ENCODE measurements at places on chromosomes 3 and 15. TPM values are rescaled to one million over a fixed set of nuclear protein-coding genes. Genes with fewer than 3 reads are reported as not detected.

Gene GP9
- not detected for total RNA-seq

Gene MPI
- 49.7 TPM for total RNA-seq

Gene ALPK3
- 2.0 TPM for total RNA-seq

Gene OR5H1
- not detected for total RNA-seq

Gene SLC28A2
- not detected for total RNA-seq

Gene CCDC191
- total RNA-seq: 4.1 TPM

Gene ROBO2
- total RNA-seq: not detected

Gene MYRIP
- total RNA-seq: 0.44 TPM

Gene EOMES
- 1.4 TPM for total RNA-seq

Gene BCHE
- not detected for total RNA-seq

Gene ANKRD63
- 0.89 TPM for total RNA-seq

Gene COL6A5
- not detected for total RNA-seq

Gene FANCD2OS
- not detected for total RNA-seq

Gene P2RY13
- total RNA-seq: not detected

Gene LNP1
- 1.6 TPM for total RNA-seq

Gene PIGZ
- total RNA-seq: 1.4 TPM

DNA sequence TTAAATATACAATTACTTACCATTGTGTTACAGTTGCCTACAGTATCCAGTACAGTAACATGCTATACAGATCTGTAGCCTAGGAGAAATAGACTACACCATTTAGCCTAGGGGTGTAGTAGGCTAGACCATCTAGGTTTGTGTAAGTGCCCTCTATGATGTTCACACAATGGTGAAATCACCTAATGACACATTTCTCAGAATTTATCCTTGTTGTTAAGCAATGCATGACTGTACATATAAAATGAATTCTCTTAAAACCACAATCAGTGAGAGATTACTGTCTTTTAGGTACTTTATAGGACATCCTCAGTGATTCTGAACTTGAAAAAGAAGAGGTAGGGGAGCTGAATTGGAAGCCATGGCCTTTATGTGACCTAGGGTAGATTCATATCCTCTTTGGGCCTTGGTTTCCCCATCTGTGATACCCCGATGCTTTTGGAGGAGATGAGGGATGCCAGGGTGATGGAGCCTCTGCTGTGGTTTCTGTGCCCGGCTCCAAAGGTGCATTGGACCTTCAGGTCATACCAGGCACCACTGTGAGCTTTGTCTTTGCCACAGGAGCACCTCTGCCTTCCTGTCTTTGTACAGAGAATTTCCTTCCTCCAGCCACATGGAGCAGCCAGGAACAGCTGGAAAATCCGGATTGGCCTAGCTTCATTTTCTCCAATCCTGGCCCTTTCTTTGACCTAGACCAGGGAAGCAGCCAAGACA lies 51.9 kb upstream of the FLNB start:
- H3K27me3 ChIP-seq: no peaks in the 10 kb centered on the region
- H3K36me3 ChIP-seq: no peaks in the 10 kb centered on the region
- H3K4me3 ChIP-seq: no peak overlapping the region
- DNase-seq: no peak

GRCh38 chr3:149726716-149727407 lies 25.4 kb downstream of the COMMD2 start:
- H3K36me3 ChIP-seq: no peaks in the 10 kb centered on the region
- no peaks in the 10 kb centered on the region for H3K4me1 ChIP-seq
- no peak overlapping the region for H3K27ac ChIP-seq
- no peak overlapping the region for H3K4me3 ChIP-seq

DNA sequence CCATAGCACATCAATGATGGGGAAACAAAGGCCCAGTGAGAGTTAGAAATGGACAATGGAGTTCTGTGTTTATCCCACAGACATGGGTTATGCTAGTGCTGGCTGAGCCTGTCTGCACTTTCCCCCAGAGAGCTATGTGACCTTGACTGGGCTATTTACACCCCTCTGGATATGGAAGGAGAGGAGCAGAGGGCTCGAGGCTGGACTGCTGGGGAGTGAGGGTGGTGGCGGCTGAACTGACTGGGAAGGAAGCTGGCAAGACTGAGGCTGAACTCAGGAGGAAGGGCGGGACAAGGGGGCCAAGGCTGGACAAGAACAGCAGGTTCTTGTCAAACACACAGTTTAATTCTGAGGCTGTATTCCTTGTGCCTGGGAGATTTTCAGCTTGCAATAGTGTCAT lies 10.8 kb upstream of the INSYN1 start:
- H3K4me3 ChIP-seq: no peak overlapping the region
- no peak overlapping the region for H3K27ac ChIP-seq
- H3K36me3 ChIP-seq: no peaks in the 10 kb centered on the region
- peaks cover 32% of the 10 kb centered on the region for H3K27me3 ChIP-seq
- H3K4me1 ChIP-seq: no peaks in the 10 kb centered on the region

- no peak overlapping the region for H3K27ac ChIP-seq
- peaks cover 60% of the 10 kb centered on the region for H3K36me3 ChIP-seq
- no peaks in the 10 kb centered on the region for H3K4me1 ChIP-seq
- no peak overlapping the region for H3K4me3 ChIP-seq
These were observed 6.3 kb downstream of the RBM15B start for GRCh38 chr3:51397392-51397791.

- peak; percentile 34 for DNase-seq
- no peaks in the 10 kb centered on the region for H3K27me3 ChIP-seq
- H3K4me3 ChIP-seq: peak overlapping the region; percentile 40
- peak overlapping the region; percentile 39 for H3K27ac ChIP-seq
- peaks cover 6% of the 10 kb centered on the region for H3K4me1 ChIP-seq
These were observed 34.3 kb downstream of the PRR23E start for GRCh38 chr3:127226946-127227842.

DNA sequence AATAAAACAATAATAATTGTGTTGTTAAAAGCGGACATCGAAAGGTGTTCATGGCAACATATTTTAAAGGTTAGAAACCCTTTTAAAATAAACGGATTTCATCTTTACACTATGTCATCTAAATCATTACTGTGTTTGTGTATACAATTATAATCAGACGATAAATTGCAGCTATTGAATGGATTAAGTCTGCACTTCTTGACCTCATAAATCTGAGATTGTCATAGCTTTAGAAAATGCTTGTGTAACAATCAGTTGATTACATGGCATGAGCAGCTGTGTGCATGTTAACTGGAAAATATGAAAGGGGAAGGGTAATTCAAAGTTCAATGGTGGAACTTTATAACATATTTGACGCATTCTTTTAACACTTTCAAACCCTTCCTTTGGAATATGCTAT lies 152.4 kb upstream of the MDFIC2 start:
- H3K27ac ChIP-seq: no peak overlapping the region
- DNase-seq: no peak
- no peaks in the 10 kb centered on the region for H3K27me3 ChIP-seq
- H3K4me3 ChIP-seq: no peak overlapping the region
- H3K4me1 ChIP-seq: no peaks in the 10 kb centered on the region

GRCh38 chr15:96334017-96334704 lies 3.7 kb downstream of the NR2F2 start:
- H3K4me3 ChIP-seq: peak overlapping the region; percentile 86
- peaks cover 57% of the 10 kb centered on the region for H3K4me1 ChIP-seq
- no peak for DNase-seq
- no peaks in the 10 kb centered on the region for H3K27me3 ChIP-seq
- peak overlapping the region; percentile 98 for H3K27ac ChIP-seq

- H3K27me3 ChIP-seq: no peaks in the 10 kb centered on the region
- no peak for DNase-seq
- no peak overlapping the region for H3K27ac ChIP-seq
- H3K4me1 ChIP-seq: no peaks in the 10 kb centered on the region
These were observed 504.0 kb downstream of the UNC13C start for GRCh38 chr15:54482251-54482650.

GRCh38 chr3:168117853-168118313 lies 22.2 kb upstream of the GOLIM4 start:
- H3K36me3 ChIP-seq: no peaks in the 10 kb centered on the region
- no peaks in the 10 kb centered on the region for H3K27me3 ChIP-seq

DNA sequence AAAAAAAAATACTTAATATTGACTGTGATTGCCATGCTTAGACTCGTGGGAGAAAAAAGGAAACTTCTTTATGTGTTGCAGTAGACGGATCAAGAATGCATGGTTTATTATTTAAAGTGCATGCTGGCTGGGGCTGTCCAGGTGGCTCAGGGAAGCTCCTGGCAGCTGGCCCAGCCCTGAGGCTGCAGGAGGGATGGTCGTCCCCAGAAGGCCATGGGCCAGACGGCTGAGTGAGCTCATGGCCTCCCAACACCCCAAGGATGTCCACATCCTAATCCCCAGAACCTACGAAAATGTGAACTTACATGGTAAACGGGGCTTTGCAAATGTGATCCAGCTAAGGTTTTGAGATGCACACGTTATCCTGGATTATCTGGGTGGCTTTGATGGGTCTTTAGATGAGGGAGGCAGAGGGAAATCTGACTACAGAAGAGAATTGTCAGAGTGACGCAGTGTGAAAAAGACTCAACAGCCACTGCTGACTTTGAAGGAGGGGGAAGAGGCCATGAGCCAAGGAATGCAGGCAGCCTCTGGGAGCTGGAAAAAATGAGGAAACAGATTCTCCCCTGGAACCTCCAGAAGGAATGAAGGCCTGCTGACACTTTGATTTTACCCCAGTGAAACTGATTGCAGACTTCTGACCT lies 29.8 kb downstream of the ADAMTS17 start:
- no peak overlapping the region for H3K4me3 ChIP-seq
- DNase-seq: no peak
- H3K36me3 ChIP-seq: no peaks in the 10 kb centered on the region
- no peak overlapping the region for H3K27ac ChIP-seq
- H3K4me1 ChIP-seq: no peaks in the 10 kb centered on the region

DNA sequence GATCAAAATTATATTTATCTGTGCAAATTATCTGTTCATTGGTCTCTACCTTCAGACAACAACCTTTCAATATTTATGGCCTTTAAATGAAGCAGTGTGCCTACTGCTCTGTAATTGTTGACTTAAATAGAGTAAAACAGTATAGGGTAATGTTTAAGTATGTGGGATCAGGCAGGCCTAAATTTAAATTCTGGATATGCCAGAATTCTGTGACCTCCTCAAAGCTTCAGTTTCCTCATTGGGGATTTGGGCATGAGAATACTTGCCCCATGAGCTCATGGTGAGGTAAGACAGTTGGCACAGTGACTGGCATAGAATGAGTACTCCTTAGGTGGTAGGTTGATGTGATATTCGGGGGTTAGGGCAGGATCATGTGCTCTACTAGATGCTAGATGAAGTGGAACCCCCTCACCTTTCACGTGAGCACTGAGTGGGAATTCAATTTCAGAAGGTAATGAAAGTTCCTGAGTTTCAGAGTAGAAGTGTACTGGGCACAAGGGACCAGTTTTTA lies 14.9 kb downstream of the ARL8B start:
- peaks cover 10% of the 10 kb centered on the region for H3K4me1 ChIP-seq
- no peak for DNase-seq
- no peak overlapping the region for H3K27ac ChIP-seq
- H3K36me3 ChIP-seq: no peaks in the 10 kb centered on the region

- H3K27ac ChIP-seq: no peak overlapping the region
- H3K4me3 ChIP-seq: no peak overlapping the region
- H3K36me3 ChIP-seq: no peaks in the 10 kb centered on the region
- no peak for DNase-seq
- H3K27me3 ChIP-seq: peaks cover 63% of the 10 kb centered on the region
These were observed 67.3 kb upstream of the ONECUT1 start for GRCh38 chr15:52857471-52857870.

DNA sequence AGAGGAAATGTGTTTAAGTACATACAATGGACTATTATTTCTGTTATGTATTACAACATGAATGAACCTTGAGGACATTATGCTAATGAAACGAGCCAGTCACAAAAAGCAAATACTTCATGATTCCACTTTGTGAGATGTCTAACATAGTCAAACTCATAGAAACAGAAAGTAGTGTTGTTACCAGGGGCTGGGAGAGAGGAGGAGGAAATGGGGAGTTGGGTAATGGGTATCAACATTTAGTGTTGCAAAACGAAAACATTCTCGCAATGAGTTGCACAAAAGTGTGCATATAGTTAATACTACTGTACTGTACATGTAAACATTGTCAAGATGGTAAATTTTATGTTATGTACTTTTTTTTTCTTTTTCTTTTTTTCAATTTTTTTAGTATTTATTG lies 194.3 kb downstream of the IL5RA start:
- H3K36me3 ChIP-seq: no peaks in the 10 kb centered on the region
- H3K4me1 ChIP-seq: no peaks in the 10 kb centered on the region
- no peak for DNase-seq

- H3K36me3 ChIP-seq: no peaks in the 10 kb centered on the region
- H3K4me3 ChIP-seq: no peak overlapping the region
- no peaks in the 10 kb centered on the region for H3K4me1 ChIP-seq
- no peaks in the 10 kb centered on the region for H3K27me3 ChIP-seq
- DNase-seq: no peak
These were observed 210.6 kb downstream of the ARPP21 start for GRCh38 chr3:35849963-35850362.

DNA sequence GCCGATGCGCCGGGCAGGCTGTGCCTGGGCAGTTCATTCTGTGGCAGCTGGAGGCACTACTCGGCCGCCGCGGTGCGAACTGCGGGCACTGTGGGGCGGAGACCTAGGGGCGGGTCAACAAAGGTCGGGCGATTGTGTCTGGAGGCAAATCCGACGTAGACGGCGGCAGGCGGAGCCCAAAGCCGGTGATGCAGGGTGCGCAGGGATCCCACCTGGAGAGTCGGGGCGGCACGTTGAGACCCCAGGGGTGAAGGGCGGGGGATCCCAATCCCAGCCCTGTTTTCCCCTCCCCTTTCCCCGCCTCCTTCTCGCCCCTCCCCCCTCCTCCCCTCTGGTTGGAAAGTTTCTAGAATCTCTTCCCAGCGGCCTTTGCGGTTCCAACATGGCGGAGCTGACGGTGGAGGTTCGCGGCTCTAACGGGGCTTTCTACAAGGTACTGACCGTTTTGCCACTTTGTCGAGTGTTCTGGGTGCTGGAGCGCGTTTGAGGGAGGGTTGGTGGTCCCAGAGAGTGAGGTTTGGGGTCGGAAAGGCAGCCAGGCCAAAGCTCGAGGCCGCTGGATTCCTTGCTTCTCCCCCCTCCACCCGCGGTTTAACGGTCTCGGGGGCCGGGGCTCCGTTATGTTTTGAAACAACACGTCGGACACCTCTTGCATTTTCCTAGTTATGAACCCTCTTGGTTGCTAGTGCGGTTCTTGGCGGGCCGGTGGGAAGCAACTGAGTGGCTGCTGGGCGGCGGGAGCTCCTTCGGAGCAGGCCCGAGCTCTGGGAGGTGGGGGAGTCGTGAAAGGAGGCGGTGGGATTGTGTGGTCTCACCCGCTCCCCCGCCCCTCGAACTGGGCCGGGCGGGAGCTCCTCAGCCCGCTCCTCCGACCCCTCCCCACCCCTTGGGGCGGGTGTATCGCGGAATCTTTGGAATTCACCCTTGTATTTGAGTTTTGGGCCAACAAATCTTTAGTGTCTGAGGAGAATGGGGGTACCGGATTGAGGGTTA lies at the start of gene FXR1:
Gene FXR1, plus strand, starts transcription at position 367 of the 993 bp plus-strand sequence. Its CDS starts 16 bp downstream, at position 383.
- H3K4me3 ChIP-seq: peak within 1 kb of the TSS; percentile 93
- no peaks in the 10 kb centered on the region for H3K27me3 ChIP-seq
- H3K27ac ChIP-seq: peak within 1 kb of the TSS; percentile 76
